Stimulated activated CD4-positive, alpha-beta T cell treated with anti-CD3 and anti-CD28 coated beads, Interleukin-15, amount 100 ng/mL, for 1 hour (primary cell): ENCODE measurements at places on chromosomes 4 and X.

DNA sequence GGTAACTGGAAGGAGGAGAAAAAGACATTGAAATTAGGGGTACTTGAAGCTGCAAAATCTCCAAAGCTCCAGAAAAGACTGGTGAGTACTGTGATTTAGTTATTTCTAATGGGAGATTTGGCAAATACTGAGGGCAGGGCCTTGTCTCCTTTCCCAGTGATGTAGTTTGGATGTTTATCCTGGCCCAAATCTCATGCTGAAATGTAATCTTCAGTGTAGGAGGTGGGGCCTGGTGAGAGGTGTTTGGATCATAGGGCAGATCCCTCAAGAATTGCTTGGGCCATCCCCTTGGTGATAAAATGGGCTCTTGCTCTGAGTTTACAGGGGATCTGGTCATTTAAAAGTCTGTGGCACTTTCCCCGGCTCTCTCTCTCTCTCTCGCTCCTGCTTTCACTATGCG is 33.1 kb upstream of the GK start:
- no peak for DNase-seq

DNA sequence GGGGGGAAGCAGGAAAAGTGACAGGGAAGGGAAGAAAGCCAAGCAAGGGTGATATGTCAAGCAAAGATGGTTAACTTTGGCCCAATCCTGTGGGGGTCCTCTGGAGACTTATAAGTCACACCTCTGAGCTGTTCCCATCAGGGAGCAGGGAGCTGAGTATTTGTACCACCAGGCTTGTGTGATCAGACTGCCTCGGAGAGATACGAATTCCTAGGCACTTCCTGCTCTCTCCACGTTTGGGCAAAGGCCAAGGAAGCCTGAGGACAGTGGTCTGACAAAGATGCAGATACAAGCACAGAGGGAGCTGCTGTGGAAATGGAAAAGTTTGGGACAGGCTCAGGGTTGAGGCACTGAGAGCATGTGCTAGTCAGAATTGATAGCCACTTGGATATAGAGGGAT is 10.4 kb upstream of the PPP3CA start:
- no peak for DNase-seq

GRCh38 chrX:153880440-153880815 is 5.5 kb downstream of the L1CAM start:
- DNase-seq, result no peak

GRCh38 chrX:9983846-9984245 is 16.7 kb downstream of the CLDN34 start:
- no peak for DNase-seq
